ENCODE measurements at places on chromosomes 5 and 9.

- DNase-seq = no peak
These were observed 10.6 kb downstream of the IRX1 start for GRCh38 chr5:3606121-3606831.

DNA sequence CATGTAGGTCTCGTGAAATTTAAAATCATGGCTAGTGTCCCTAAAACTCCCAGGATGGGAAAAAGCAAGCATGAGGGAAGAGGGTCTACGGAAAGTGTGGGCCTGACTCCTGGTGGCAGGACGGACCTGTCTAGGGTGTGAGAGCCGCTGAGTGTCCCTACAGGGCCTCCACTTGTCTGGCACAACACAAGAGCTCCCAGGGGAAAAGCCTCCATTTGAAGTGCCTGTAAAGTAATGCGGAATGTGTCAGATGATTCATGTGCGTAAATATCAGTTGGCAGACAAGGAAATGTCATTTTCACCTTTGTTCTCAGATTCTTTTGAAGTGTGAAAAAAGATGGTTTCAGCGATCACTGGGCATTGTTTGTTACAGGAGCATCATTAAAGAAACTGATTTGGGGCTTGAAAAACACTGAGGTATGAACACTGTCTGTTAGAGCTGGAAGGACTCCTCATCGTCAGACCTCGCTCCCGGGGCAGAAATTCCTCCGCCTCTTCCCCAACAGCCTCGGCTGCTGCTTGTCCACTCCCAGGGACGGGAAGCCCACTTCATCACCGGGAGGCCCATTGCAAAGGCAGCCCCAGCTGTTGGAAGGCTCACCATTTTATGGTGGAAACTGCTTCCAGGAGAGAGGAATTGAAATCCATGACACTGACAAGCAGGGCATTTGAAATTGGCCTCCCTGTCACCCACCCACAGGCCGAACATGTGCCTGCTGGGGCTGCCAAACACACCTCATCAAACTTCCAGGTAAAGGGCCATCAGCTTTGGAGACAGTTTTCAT, 240.8 kb downstream of the FSTL4 start:
- no peak for DNase-seq

GRCh38 chr5:170782438-170782837, 1.1 kb upstream of the GABRP start:
- DNase-seq = no peak

- DNase-seq = no peak
These were observed 82.4 kb downstream of the ZNF354C start for GRCh38 chr5:179142434-179143198.

DNA sequence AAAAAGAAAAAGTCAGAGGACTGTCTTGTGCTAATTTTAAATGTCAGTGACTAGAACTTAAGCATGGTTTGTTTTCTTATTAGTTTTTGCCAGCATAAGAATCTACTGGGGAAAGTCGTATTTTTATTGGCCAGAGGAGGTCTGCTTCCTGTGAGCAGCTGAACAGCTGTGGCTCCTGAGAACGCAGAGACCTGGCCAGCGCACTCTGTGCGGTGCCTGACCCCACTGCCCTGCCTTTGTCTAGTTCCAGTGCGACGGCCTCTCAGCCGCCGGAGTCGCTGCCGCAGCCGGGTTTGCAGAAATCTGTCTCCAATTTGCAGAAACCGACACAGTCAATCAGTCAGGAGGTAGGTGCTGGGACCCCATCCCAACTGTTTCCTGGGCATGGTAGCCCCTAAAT, 42.5 kb downstream of the PRRC2B start:
- no peak for DNase-seq

DNA sequence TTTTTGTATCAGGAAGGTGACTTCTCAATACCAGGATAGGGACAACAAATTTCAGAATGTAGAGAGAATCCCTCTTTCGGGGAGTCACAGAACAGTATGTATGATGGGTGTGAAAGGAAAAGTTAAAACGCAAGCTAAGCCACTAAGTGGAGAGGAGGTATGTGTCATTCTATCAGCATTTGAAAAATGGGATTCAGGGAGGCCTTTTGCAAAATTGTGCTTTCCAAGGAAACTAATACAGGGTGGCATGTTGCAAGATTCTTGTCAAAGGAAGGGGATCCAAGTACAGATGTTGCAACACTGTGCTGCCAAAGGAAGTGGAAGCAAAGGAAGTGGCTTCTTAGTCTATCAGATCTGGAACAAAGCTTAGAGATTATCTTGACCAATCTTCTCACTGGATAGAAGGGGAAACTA, 12.6 kb upstream of the TNIP1 start:
- DNase-seq = no peak

- no peak for DNase-seq
These were observed 37.0 kb downstream of the NACC2 start for GRCh38 chr9:136058084-136058483.

DNA sequence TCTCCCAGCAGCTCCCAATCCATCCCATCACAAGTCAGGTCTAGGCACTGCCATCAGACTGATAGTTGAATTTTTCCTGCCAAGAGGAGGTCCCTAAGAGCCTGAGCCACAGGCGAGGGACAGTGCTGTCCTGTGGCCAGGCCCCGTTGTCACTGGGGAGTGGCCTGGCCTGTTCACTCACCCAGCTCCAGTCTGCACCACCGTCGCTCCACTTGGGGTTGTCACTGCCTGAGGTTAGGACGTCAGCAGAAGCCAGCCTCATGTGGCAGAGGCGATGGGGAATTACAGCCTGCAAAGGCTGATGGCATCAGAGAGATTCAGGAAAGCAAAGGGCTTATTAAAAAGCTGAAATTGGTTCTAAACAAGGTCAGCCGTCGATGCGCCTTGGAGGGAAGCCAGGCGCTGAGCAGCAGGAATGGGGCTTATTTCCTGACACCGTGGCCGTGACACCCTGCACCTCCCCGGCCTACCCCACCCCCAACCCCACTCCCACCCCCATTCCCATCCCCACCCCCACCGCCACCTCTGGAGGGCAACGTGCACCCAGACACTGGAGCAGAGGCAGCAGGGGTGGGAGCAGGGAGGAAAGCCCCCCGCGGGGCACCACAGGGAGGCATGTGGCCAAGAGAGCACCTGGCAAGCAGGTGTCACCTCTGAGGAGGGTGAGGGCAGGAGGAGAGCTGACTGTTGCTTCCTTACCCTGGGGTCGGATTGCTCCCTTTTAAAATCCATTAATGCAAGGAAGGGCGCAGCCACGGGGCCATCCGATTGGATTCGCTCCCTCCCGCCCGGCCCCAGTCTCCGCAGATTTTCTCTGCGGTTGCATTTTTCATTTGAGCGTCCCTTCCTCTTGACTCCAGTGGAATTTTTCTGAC, 3.1 kb upstream of the DBH start:
- no peak for DNase-seq

DNA sequence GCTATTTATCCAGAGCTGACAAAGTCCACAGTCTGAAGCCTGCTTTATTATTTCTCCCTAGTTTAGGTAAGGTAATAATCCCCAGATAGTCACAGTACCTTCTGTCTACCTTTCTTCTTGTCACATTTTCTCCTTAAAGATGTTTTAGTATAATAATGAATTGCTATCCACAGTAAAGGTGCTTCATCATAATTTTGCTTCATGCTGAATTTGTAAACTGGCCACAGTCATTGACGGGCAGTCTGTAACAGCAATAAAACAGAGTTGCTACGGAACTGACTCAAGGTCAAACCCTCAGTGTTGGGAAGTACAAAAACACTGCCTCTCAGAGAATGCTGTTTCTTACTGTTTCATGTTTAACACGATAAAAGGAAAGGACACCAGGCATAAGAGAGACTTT, 195.7 kb downstream of the ZNF608 start:
- no peak for DNase-seq

DNA sequence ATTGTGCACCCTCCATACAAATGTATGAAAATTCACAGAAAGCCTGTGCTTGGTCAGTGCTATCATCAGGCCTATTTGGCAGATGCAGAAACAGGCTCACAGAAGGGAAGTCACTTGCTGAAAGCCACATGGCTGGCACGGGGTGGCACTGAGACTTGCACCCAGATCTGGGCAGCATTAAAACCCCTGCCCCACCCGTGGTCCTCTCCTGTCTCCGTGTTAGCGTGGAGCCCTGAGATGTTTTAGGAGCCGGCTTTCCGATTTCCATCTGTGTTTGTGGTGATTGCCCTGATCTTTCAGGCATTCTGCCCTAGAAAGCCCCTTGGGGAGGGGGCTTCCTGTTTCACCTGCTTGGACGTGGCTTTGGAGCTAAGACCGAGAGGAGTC, 102.2 kb upstream of the IER5L start:
- no peak for DNase-seq

- no peak for DNase-seq
These were observed 22.2 kb downstream of the SHB start for GRCh38 chr9:38046661-38047300.

DNA sequence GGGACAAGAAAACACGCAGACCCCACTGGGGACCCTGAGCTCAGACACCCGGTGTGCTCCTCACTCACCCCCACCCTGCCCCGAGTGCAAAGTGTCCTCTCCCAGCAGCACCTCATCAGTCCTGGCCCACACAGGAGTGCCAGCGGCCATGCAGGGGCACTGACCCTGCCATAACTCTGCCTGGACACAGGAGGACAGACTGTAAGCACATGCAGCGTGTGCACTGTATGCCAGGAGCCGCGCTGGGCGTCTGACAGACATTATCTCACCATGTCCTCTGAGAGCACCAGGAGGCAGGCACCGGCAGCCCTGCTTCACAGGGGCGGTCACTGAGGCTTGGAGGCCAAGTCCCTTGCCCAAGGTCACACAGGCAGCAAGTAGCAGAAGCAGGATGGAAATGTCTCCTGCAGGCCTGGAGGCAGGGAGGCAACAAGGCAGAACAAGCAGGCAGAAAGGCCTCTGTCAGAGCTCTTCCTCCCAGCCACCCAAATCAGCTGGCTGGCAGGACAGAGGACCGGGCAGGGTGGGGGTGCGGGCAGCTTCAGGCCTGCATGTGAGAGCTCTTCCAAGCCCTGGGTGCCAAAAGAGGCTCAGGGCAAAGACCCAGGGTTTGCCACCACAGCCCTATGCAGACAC, 8.4 kb downstream of the EEIG1 start:
- no peak for DNase-seq

GRCh38 chr9:72309364-72310133, 55.5 kb downstream of the ZFAND5 start:
- DNase-seq = no peak

GRCh38 chr9:3751125-3751758, 225.4 kb upstream of the RFX3 start:
- no peak for DNase-seq

DNA sequence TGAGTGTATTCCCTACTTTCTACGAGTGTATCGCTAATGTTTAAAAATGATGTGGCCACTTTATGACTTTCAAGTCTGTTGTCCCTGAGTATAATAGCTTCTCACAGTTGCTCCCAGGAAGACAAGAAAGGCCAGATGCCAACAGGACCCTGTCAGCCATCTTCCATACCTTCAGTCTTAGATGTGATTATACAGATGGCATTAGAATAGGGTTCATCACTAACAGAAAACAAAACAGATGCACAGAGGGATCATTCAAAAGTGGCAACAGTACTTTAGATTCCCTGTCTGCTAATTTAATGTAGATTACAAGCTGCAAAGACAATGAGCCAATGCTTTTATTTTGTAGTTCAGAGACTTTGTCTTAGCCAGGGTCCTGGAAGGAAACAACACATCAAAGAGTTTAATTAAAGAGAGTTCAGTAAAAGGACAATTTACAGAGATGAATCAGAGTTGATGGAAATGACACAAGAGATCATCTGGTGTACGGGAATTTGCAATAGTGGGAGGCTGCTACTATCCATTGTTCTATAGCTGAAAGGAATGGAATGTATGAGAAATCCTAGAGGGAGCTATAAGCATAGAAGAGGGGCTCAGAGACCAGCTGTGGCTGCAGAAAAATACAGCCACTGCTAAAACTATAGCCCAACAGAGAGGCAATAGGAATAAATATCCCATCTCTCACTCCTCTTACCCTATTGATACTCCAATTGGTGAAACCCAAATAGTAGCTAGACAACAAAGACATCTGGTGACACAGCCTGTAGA, 393.7 kb upstream of the SMC2 start:
- no peak for DNase-seq

DNA sequence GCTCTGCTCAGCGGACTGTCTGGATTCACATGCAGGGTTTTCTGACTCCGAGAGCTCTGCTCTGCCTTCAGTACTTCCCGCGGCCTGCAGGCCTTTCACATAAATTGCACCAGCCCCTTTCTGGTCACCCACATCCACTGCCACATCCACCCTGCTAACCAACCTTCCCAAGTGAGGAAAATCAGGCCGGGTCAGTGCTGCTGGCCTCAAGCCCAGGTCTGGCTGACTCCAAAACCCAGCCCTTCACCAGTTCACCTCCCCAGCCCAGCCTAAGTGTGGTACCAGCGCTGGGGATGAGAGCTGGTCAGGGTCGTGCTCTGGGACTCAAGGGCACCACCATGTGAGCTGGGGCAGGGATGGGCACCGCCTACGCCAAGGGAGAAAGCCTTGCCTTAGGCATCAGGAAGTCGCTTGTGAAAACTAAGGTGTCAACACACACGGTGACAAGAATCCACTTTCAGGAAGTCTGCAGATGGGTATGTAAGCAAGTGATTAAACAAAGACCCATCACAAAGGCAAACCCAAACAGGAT, 12.3 kb downstream of the LMAN2 start:
- DNase-seq = no peak

Data from CD4-positive, alpha-beta T cell treated with Interleukin-1 beta for 1 hour (primary cell).